ENCODE measurements at places on chromosomes 2 and 18.

DNA sequence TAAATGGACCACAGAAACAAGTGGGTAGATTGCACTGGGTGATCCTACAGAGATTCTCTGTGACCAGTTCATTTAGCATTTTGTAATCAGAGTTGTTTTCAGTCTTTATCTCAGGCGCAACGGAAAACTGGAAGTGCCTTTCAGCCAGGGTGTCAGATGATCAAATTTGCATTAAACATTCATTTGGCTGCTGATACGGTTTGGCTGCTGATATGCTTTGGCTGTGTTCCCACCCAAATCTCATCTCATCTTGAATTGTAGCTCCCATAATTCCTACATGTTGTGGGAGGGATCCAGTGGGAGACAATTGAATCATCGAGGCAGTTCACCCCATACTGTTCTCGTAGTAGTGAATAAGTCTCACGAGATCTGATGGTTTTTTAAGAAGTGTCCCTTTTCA, 1396.1 kb upstream of the TMEFF2 start:
- DNase-seq: peak; percentile 35

DNA sequence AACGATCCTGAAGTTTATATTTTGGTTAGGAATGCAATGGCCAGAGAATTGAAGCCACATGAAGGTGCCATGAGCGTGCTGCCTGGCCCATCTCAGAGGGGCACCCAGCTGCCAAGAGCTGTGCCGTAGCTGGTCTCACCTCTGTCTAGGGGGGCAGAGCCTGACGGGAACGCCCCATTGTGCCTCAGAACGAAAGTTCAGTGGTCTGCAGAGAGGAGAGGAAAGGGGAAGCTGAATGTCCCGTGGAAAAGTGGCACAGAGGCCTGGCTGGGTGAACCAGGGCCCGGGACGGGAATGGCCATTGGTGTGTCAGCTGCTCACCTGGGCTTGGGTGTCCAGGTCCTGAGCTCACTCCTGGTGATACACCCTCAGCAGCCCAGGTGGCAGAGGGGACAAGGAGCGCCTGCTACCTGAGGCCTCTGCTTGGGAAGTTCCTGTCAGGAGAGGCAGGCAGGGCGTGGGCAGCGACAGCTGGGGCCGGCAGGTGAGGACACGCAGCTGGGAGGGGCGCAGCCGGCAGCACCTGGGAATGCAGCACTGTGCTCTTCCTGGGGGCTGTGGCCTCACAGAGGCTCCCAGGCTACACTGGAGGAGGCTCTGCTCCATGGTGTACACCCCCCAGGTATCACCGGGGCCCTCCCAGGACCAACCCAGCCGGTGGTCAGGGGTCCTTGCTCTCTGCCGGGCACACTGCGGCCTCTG, 67.3 kb downstream of the PARD6G start:
- DNase-seq: no peak

DNA sequence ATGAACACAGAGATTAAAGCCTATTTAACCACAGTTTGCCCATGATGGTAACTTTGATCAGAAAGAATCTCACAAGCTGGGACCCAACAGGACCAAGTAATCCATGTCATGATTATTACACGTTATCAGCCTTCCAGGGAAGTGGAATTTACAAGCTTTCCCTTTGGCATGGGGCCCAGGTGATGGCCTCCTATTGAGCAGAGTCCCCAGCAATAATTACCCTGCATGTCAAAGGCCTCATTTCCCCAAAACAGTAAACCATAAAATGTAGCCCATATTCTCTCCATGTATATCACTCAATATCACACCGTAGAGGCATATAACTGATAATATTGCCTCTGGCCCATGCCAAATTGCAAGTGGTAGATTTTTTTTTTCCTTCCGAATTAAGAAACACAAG, 38.9 kb downstream of the PRKRA start:
- no peak for DNase-seq

- no peak for DNase-seq
These were observed 12.3 kb upstream of the SETBP1 start for GRCh38 chr18:44668270-44668975.

DNA sequence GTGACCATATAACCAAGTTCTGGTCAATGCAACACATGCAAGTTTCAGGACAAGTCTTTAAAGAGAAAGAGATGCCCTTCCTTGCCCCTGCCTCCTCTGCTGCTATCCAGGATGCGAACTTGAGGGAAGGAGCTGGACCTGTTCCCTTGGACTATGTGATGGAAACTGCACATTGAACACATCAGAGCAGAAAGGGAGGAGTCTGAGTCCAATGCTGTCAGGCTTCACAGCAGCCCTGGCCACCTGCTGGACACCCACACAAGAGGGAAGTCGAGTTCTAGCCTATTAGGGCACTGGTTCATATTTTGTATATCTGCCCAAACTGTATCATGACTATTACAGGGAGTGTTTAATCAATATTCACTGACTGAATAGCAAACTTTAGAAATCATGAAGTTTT, 38.3 kb upstream of the TEX51 start:
- no peak for DNase-seq

DNA sequence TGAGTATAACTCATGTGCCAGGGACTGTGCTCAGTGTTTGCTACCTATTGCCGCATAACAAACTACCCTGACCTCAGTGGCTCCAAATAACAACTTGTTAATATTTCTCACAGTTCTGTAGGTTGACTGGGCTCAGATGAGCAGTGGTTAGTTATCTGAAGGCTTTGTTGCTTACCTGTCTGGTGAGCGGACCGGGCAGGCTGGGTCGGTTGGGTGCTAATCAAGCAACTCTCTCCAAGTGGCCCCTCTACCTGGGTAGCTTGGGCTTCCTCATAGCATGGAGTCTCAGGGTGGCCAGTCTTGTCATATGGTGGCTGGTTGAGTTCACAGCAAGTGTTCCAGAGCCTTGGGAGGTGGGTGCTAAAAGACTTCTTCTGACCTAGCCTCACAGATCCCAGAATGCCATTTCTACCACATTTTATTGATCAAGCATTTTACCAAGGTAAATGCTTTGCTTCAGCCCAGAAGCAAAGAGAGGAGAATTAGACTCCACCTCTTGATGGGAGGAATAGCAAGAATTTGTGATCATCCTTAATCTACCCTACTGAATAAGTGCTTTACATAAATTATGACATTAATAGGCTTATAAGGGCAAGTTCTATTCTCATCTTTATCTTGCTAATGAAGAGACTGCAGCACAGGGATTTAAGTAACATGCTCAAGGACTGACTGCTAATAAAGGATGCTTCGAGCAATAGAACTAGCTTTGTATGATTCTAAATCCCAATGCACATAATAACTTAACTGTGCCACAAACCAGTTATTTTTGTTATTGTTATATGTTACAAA, 16.9 kb downstream of the RAB31 start:
- no peak for DNase-seq

DNA sequence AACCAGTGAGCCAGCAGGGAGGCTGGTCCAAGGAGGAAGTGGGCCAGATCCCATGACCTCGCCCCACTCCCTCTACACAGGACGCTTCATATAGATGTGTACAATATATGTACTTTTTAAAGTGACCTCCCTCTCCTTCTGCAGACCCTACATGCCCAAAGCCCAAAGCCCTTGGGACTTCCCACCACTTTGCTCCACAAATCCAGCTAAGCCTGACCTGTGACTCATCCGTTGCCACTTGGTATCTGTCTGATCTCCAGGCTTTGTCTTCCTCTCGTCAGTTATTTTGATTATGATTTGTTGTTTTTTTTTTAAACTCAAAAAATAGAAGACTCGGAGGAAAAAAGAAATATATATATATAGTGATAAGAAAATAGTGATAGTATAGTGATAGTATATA, 470.8 kb downstream of the KCNJ3 start:
- no peak for DNase-seq

- no peak for DNase-seq
These were observed 4.9 kb upstream of the COL3A1 start for GRCh38 chr2:188969236-188969635.

DNA sequence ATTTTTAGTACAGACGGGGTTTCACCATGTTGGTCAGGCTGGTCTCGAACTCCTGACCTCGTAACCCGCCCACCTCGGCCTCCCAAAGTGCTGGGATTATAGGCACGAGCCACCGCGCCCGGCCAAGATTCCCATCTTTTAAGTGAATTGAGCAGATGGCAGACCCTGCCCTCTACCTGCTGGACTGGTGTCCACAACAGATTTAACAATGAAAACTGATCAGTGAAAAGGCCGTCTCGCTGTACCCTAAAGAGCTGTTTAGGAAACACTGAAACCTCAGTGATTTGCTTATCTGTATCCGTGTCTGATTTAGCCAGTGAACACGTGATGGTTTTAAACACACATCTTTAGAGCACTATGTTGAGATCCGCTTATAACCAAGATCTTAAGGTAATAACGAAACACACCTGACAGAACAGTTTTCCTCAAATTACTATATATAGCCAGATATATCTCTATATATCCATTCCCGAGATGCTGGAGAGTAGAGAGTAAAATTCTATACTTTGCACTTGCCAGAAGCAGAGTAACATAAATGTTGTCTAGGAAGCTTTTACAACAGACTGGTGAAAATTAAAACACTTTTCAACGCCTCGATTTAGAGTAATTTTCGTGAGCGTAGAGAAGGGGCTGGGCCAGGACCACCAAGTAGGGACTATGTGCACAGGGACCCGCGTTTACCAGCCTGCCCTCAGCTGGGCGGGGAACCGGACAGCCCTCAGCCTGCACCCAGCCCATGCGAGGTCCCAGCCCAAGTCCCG, 594 bp downstream of the FAM161A start:
- peak; percentile 15 for DNase-seq

DNA sequence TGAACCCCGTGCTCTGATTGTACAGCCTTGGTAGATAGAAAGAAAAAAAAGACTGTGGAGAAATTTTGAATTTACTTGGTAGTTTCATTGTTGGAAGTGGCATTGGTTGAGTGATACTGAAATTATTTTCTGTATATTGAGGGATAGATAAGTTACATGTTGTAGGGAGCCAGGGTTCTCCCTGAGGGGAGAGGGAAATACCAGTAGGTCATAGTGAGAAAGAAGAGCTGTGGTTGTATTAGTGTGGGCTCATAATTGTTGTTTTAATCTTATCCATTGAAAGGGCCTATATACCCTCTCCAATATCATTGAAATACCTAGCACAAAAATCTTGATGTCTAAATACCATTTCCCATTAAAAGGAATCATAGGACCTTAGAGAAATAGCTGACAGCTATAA, 16.9 kb upstream of the RAB31 start:
- no peak for DNase-seq

DNA sequence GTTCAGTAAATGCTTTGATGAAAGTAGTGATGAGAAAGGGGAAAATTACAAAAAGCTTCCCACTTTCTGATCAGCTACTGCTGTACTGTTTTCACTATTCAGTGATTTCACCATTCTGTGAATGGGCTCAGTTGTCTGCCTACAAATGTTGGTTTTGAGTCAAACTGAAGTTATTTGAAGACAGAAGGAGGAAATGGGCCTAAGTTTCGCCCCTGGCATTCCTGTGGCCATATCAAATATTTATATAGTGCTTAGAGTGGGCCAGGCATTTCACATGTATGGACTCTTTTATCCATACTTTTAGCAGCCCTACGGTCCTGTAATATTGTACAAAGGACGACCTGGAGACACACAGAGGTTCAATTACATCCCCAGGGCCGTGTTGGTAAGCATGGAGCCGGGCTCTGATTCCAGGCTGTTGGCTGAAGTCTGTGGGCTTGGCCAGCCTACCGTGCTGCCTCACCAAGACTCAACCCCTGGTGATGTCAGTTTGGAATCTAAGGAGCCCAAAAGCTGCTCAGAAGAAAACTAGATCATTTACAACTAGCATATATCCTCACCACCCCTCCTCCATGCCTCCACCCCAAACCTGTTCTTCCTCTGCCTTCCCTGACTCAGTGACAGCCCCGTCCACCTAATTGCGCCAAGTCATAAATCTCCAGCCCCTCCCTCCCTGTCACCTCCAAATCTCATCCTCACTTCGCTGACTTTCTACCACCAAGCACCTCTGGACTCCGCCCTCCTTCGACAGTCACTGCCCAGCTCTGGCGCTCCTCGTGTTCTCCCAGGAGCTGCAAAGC, 10.1 kb upstream of the GRHL1 start:
- DNase-seq: no peak

Data from OCI-M1 (cell line).